Type B pancreatic cell (in vitro differentiated cells): ENCODE measurements at places on chromosomes 11 and 22. TPM values are rescaled to one million over a fixed set of nuclear protein-coding genes. Genes with fewer than 3 reads are reported as not detected.
A peak's percentile ranks its signal among the peaks of the same experiment; 100 is the strongest.

The TRIM29 gene
- total RNA-seq = 56.7 and 207 TPM in 2 replicates

- DNase-seq = no peak
These were observed 44.4 kb downstream of the EHF start for GRCh38 chr11:34665077-34665835.

The TMEM121B gene
- 2.9 TPM in 2 replicates for total RNA-seq

The MYEOV gene
- 4.1 and 4.3 TPM in 2 replicates for total RNA-seq

- no peak for DNase-seq
These were observed 5.4 kb upstream of the NDUFS8 start for GRCh38 chr11:68025047-68025446.

- no peak for DNase-seq
These were observed 11.8 kb downstream of the RNF121 start for GRCh38 chr11:71940561-71941219.

DNA sequence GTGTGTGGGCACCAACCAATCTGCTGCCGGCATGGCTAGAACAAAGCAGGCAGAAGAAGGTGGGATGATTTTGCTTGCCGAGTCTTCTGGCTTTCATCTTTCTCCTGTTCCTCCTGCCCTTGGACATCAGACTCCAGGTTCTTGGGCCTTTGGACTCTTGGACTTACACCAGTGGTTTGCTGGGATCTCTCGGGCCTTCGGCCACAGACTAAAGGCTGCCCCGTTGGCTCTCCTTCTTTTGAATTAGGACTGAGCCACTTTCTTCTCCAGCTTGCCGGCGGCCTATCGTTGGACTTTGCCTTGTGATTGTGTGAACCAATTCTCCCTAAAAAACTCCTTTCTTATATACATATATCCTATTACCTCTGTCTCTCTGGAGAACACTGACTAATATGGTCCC is 128.1 kb upstream of the TEAD1 start:
- no peak for DNase-seq

The FAM227A gene
- total RNA-seq = 5.0 and 11.2 TPM in 2 replicates

GRCh38 chr11:76787911-76788596 is 4.9 kb downstream of the TSKU start:
- no peak for DNase-seq

The HTR3B gene
- 0.17 TPM in 2 replicates for total RNA-seq

- DNase-seq = no peak
These were observed at the start of gene ELF5 for GRCh38 chr11:34513682-34514449. Gene ELF5 (minus strand): TSS chr11:34513794. CDS start chr11:34505749, 8,045 bp downstream.

DNA sequence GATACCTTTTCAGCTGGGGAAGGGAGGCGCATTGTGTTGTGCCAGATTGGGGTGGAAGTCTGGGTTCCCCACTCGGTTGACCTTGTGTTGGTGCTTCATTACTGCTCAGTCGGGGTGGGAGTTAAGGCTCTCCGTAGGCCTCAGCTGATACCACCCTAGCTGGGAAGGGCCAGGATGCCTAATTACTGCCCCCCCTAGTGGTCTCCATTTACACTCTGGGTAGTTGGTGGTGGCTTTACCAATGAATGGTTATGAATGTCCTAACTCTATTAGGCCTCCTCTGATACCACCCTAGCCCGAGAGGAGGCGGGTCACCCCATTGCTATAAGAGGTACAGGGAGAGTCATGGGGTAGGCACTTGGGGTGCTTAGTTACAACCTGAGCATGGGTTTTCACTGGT is 27.5 kb upstream of the HIKESHI start:
- no peak for DNase-seq

The OR10S1 gene
- not detected in 2 replicates for total RNA-seq

GRCh38 chr22:39194098-39194497 is 41.6 kb upstream of the CBX7 start:
- no peak for DNase-seq

DNA sequence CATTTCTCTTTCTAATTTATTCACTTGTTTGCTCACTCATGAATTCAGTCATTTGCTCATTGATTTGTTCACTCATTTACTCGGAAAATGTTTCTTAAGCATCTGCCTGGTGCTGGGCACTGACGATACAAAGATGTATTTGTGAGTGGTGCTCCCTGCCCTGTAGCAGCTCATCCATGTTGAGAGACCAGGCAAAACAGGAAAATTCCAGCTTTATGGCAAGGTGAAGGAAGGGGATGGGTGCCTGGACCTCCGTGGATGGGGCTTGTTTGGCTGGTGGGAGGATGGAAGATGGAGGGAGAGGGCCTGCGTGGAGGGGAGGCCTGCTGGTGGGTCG is 53.1 kb downstream of the TBC1D22A start:
- peak; percentile 54 for DNase-seq

- no peak for DNase-seq
These were observed 59.1 kb upstream of the PRDM11 start for GRCh38 chr11:45087086-45087899.

The ESAM gene
- total RNA-seq = 3.6 and 3.7 TPM in 2 replicates

The CACNA1I gene
- total RNA-seq = 0.60 and 1.1 TPM in 2 replicates

GRCh38 chr11:134330611-134331353 is 1.0 kb upstream of the GLB1L2 start:
- DNase-seq = no peak

- DNase-seq = no peak
These were observed 64.4 kb upstream of the HORMAD2 start for GRCh38 chr22:30015846-30016245.

- no peak for DNase-seq
These were observed 9.4 kb downstream of the UPB1 start for GRCh38 chr22:24504540-24504939.

GRCh38 chr11:61529537-61530225 is 21.1 kb downstream of the LRRC10B start:
- no peak for DNase-seq

DNA sequence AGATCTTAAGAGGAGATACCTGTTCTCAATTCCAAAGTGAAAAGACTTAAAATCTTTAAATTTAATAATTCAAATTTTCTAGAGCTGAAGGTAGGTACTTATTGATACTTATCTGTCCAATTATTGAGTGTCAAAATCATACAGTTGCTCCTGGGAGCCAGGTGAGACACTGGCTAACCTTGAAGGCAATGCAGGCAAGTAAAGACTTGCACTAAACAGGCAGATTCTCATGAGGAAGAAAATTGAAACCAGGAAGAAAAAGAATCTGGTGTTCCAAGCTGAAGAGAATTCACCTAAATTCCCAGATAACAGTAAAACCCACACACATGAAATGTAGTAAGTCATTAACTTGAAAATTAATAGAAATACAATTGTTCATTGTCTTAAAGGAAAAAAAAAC is 30.3 kb downstream of the VSIG10L2 start:
- DNase-seq = no peak

- peak; percentile 71 for DNase-seq
These were observed 745 bp downstream of the NCAM1 start for GRCh38 chr11:112961751-112962578.

GRCh38 chr11:98104249-98104648 is 916.5 kb upstream of the CNTN5 start:
- DNase-seq = no peak

The RAG2 gene
- 0.14 TPM in 1 of 2 replicates, not detected in the other for total RNA-seq

DNA sequence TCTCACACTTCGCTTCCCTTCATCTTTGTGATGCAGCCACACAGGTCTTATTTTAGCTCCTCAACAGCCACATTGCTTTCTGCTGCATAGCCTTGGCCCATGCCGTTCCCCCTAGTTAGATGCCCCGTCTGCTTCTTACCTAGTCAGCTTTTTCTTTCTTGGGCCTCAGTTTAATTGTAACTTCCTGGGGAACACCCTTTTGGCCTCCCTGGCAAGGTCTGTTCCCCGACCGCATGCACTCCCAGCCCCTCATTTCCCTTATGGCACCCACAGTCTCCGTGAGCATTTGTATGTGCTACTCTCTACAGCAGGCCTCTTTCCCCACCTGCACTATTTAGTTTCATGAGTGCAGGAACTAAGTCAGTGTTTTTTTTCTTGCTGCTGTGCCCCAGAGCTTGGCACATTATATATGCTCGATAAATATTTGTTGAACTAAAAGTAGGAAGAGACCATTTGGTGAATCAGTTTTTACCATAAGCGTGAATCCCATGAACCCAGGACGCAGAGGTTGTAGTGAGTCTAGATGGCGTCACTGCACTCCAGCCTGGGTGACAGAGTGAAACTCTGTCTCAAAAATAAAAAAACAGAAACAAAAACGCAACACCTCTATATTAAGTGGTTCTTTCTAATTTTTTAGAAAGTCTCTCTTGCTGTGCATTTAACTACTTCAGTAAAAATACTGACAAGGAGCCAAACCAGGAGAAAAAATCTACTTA is 38.5 kb downstream of the TNRC6B start:
- peak; percentile 20 for DNase-seq

GRCh38 chr11:124886978-124887666 is 10.5 kb downstream of the ROBO4 start:
- DNase-seq = peak; percentile 44

The SCN3B gene
- 2.5 and 4.4 TPM in 2 replicates for total RNA-seq

GRCh38 chr11:46326813-46327416 is 20.3 kb upstream of the DGKZ start:
- no peak for DNase-seq

The MICALL1 gene
- total RNA-seq = 56.5 and 107 TPM in 2 replicates

The SYT12 gene
- 0.24 and 0.55 TPM in 2 replicates for total RNA-seq

DNA sequence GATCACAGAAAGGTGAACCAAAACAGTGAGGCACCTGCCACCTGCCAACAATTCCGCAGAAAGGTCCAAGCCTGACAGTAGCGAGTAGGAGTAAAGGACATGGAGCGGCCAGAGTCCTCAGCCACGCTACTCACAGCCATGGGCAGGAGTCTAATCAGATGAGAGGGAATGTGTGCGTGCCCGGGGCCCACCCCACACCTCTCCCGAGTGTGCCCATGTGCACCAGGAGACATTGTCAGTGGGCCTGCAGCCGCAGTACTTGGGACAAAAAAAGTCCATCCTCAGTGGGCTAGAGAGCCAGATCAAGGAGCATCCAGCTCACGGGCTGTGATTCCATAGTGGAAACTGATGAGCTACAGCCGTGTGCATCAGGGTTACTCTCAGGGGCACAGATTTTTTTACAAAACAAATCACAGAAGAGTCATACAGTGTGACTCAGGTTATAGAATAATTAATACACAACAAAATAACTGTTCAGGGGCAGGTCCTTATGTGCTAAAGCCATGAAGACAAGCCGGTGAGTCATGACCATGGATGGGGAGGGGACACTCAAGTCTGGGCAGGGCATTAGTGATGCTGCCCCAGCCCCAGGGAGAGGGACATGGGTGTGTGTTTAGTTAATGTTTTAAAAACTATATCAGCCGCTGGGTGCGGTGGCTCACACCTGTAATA is 12.0 kb downstream of the SART1 start:
- DNase-seq = no peak

- no peak for DNase-seq
These were observed 57.3 kb upstream of the EIF3D start for GRCh38 chr22:36586271-36586670.

DNA sequence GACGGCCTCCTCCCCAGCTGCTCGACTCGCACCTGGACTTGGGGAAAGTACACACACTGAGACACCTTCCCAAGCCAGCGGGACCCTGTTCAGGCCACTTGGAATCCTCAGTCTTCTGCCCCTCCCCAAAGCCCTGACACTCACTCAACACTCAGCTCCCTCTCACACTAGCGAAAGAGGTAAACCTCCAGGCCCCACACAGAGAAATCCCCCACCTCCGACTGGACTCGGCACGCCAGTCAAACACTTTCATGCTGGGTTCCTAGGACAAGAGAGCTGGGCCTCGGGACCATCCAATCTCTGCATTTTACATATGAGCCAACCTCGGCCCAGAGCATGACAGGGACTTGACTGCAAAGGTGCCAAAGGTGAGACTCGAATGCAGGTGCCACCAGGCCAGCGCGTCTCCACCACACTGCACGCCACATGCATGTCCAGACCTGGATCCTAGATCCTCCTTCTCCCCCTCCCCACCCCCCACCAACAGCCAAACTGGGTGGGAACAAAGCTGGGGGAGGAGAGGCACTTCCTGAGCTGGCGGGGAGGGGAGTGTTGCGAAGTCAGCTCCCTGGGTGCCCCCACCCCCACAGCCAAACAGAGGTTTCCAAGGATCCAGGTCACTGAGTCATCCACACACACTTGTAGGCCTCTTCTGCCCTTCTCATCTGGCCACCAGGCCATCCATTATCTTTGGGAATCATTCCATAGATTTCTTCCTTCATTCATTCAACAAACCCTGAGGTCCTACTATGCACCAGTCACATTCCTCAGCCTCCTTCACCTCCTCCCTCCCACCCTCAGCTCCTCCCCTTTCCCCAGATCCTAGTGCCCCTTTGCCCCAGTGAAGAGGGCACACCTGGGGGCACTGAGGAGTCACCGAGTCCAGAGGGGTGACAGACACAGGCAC is 10.7 kb upstream of the CD5 start:
- DNase-seq = no peak

The SULT4A1 gene
- 7.5 and 10.8 TPM in 2 replicates for total RNA-seq

DNA sequence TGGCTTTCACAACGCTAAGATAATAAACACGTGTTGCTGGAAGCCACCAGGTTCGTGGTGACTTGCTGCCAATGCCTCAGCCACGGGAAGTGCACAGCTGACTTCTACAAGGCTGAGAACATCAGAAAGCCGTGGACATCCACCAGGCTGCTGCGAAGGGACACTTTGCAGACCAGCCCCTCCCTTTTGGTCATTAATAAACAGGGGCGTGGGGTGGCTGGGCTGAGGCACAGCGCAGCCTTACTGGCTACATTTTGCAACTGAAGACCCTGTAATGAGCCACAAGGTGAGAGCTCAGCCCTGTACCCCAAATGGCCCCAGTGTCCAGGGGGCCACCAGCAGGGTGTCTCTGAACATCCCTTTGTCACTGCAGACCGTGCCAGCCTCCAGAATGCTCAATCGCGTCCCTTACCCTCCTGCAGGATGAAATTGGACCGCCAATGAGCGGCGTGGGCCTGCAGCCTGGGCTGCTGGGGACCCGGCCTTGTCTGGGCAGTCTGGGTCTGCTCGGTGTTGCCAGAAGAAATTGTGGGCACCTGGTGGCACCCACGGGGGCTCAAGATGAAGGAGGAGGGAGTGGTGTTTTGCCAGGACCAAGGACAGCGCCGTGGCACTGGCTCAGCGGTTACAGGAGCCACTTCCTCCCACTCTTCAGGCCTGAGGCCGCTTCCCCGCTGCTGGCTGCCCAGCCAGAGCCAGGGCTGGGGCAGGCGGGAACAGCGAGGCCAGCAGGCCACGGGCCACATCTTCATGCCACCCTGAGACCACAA is 181.9 kb downstream of the CTTN start:
- DNase-seq = no peak

- DNase-seq = no peak
These were observed 87.8 kb downstream of the ARHGAP42 start for GRCh38 chr11:100774859-100775258.

The GGTLC3 gene
- total RNA-seq = 0.40 TPM in 1 of 2 replicates, not detected in the other

DNA sequence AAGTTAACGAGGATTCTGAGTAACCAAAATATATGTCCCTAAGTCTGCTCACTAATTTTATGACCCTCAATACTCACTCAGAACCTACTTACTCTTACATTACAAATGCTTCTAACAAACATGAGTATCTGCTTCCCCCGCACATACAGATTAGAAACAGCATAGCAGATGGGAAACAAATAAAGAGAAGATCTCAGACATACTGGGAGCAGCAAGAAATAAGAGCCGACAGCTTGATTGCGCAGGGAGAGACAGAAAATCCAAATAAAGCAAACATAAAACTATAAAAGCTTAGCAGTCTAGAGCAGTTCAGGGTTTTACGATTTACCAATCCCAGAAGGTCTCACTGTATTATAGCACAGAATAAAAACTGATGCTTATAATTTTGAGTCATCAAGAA is 89.1 kb upstream of the DBX1 start:
- DNase-seq = no peak
